ENCODE measurements at places on chromosomes 2 and 18.
A peak's percentile ranks its signal among the peaks of the same experiment; 100 is the strongest.

GRCh38 chr2:88657131-88657530, 29.9 kb upstream of the EIF2AK3 start:
- no peak for DNase-seq

DNA sequence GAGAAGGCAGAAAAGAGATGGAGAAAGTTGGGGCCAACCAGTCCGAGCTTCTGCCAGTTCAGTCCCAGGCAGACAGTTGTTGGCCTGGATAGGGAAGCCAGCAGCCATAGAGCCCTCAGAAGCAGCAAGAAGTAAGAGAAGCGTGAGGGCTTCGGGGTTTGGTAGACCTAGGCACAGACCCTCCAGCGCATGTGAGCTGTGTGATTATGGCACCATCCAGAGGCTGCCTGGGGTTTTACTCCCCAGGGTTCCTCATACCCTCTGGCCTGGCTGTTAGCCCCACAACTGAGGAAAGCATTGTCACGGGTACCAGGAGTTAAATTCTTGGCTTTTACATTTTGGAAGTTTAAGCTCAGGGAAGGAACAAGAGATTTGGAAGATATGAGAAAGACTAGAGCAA, 93.7 kb upstream of the RAB6C start:
- DNase-seq: no peak

- peak; percentile 51 for DNase-seq
These were observed 55.2 kb downstream of the STK39 start for GRCh38 chr2:168191955-168192785.

- DNase-seq: no peak
These were observed 58.5 kb upstream of the TXNDC2 start for GRCh38 chr18:9827211-9827792.

- DNase-seq: no peak
These were observed 129.2 kb downstream of the ASB1 start for GRCh38 chr2:238555786-238556542.

DNA sequence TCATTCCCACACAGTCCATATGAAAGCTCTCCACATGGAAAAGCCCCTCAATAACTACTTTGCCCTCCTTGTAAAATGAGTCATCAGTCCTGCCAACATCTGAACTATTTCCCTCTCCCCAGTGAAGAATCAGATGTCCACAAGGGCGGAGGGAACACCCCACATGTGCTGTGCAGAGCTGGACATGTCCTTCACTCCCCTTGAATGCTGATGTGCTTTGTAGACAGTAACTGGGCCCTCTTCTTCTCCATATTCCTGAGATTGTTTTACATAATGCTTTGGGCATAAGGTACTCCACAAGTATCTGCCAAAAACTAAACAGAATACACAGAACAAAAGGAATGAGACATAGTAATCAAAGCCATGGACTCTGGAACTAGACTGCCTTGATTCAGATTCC, 879.4 kb downstream of the BCL11A start:
- DNase-seq: no peak

DNA sequence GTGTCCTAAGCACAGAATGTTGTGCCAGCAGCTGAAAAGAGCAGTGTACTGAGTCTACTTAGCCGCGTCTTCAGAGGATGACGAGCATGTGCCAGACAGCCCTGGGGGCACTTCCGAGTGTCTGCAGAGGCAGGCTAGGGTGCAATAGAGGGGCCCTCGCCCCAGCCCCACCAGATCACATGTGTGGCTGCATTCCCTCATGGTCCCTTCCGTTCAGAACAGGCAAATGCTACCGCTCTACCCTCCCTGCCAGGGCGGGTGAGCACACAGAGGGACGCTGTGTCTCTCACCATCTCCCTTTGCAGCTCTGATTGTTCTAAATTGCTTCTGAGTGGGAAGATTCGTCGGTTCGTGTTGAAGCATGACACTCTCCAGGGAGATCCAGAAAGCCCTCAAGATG, 212.2 kb upstream of the RAB12 start:
- DNase-seq: no peak

DNA sequence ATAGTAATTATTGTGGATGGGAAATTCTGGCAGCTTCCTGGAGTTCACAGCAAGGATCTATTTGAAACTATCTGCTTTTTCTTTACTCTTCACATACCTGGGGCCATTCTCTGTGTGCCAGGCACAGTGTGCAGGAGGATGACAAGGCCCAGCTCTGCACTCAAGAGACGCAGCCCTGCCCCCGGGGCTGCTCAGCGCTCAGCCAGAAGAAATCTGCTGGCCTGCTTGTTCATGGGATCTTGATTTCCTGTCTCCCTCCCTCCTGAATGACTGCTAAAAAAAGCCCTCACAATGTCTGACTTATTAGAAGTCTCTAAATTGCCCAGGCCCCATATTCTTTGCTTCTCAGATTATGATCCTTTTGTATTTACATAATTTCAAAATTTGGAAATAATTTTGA, 210.9 kb downstream of the DCDC2C start:
- no peak for DNase-seq

GRCh38 chr18:32724071-32724749, 48.6 kb downstream of the KLHL14 start:
- no peak for DNase-seq

DNA sequence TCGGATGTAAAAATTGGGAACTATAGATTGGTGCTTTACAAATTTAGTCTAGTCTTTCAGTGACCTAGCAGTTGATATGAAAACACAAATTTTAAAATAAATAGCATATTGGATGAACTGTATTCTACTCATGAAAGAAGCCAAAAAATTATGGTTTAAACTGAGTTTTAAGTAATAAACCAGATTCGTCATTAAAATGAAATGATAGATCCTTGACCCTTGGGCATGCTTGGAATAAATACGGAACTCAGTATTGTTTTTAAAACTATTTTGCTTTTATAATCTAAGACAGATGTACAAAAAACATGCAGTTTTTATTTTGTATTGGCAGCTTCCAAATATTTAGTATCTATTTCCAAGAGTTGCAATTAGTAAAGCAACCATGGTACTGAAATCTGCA, 34.6 kb upstream of the TBR1 start:
- no peak for DNase-seq

DNA sequence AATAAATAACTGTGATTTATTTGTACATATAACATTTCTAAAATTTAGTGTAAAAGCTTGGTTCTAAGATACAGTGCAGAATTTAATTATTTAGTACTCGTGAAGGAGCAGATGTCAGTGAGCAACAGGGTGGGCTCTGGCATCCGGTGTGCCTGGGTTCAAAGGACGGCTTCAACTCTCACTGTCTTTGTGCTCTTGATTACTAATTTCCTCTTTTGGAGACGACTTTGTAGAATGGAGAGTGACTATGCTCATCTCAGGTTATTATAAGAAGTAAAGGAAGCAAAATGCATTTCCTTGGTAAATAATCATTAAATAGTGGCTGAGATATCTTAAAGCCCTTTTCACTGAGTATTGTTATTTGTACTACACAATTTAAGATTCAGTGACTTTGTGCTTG, 271.7 kb downstream of the ASXL3 start:
- no peak for DNase-seq

DNA sequence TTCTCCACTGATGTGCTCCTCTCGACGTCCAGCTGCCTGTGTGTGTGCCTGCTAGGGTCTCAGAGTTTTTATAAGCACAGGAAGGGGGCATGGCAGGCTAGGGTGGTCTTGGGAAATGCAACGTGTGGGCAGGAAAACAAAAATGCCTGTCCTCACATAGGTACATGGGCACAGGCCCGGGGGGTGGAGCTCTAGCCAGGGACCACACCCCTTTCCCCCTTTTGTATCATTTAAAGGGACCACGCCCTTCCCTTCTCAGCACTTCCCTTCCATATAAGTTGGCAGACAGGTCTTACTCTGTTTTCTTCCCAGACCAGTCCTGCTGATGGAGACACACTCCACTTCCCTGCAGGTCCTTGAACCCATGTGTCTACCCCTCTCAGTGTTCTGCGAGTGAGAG, 645.0 kb downstream of the CBLN2 start:
- no peak for DNase-seq

DNA sequence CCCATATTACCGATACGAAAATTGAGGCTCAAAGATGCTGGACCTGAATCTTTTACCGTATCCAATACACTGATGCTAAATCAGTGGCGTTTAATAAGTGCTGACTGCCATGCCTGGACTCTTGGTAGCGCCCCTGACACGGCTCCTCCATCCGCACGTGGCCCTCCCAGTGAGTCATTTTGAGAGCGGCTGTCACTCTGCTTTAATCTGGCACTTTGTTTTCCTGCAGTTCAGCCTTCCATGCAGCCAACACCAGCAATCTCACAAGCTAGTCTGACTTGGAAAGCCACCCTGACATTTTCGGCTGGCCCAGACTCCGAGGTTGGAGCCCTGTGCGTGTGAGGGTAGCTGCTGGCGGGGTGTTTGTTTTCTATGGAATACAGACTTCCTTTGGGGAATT, 155.1 kb upstream of the LMAN1 start:
- peak; percentile 50 for DNase-seq

- DNase-seq: peak; percentile 36
These were observed 38.9 kb downstream of the KDM3A start for GRCh38 chr2:86480105-86480504.

- DNase-seq: no peak
These were observed 1.0 kb downstream of the PDCD1 start for GRCh38 chr2:241857572-241858121.

GRCh38 chr18:75959150-75959549, 531.6 kb upstream of the SMIM21 start:
- no peak for DNase-seq

DNA sequence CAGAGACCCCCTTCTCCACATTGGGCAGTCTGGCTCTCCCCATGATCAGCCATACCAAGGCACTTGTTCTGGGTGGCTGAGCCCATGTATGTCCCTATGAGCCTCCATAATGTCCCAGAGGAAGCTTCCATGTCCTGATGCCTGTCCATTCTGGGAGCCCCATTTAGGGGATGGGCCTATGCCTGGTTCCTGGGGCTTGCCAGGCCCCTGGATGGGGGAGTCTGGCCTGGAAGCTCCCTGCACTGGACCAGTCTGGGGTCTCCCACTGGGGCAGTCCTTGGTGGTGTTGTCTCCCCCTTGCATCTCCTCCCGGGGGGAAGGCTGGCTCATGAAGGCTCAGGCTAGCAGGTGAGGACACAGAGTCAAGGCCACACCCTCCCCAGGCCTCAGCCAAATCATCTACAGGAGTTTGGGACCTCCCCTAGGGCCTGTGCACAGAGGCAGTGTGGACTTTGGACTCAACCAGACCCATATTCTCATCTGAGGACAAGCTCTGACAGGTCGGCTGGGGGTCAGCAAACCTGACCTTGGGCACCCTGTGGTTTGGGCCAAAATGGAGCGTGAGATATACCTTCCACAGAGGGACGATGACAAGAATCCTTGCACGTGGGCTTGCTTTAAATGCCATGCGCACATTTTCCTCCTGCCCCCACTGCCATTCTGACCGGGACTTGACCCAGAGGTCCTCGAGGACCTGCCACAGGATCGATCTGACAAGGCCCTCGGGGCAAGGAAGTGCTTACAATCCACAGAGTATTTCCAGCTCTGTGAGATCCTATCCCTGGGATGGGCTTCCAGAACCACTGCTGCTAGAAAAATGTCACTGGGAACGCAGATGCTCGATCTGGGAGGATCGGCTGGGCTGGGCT, 38.8 kb downstream of the INHBB start:
- no peak for DNase-seq

DNA sequence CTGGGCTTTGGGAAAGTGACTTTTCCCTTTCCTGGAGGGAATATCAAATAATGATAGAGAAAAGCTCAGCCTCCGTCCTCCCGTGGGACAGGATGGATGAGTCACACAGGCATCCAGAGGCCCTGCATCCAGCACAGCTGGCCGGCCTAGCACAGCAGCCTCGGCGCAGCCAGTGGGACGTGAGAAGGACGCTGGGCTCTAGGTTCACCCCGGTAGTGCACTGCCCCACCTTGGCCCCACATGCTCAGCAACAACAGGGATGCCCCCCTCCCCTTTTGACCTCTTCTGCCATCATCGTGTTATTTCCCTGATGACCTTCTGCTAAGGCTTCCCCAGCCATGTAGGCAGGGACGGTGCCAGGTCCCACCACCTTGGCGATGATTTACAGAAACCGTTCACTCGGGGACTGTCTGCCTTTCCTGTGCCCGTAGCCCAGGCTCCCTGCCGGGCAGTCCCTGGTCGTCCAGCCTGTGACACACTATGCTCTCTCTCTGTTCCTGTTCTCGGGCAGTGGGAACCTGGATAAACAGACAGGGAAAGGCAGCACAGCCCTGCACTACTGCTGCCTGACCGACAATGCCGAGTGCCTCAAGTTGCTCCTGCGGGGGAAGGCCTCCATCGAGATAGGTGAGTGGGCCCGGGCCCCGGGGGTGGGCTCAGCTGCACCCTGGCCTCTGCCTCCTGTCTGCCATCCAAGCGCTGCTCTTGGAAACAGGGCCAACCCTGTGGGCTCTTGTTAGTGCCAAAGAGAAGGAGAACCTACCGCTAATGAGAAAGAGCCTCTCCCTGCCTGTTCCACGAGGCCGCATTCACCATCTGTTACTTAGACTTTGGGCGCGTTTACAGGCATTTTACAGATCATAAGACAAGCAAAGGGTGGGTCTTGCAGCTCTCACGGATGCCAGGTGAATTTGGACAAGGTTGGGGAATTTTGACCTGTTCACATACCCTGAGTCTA, 44.6 kb downstream of the ITGB1BP1 start:
- peak; percentile 81 for DNase-seq

- no peak for DNase-seq
These were observed 3.6 kb downstream of the MAB21L4 start for GRCh38 chr2:240892356-240892755.

GRCh38 chr2:191951832-191952231, 104.9 kb upstream of the CAVIN2 start:
- DNase-seq: no peak

DNA sequence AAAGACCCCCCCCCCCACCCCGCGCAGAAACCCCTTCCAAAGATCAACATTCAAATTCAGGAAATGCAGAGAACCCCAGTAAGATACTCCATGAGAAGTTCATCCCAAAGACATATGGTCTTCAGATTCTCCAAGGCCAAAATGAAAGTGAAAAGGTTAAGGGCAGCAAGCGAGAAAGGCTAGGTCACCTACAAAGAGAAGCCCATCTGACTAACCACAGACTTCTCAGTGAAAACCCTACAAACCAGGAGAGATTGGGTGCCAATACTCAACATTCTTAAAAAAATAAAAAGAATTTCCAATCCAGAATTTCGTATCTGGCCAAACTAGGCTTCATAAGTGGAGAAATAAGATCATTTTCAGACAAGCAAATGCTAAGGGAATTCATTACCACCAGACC, 175.2 kb downstream of the RND3 start:
- no peak for DNase-seq

GRCh38 chr2:239671916-239672849, 271.4 kb upstream of the HDAC4 start:
- no peak for DNase-seq

DNA sequence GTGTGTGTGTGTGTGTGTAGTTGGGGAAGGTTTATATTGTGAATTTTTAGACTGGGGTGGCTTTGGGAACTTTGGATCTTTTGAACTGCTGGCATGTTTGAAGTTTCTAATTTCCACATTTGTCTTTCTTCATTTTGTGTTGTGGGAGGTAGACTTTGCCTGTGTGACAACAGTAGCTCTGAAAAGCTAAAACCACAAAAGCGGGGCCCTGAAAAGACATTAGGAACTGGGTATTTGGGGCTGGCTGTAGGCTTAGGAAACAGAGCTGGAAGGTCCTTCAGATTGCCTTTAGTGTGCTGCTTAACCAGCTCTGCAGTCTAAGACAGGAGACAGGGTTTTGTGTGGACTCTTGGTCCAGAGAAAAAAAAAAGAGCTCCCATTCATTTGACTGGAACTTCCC, 27.2 kb upstream of the DOCK10 start:
- DNase-seq: no peak

- no peak for DNase-seq
These were observed 142.4 kb upstream of the ALPP start for GRCh38 chr2:232236200-232236599.
